ENCODE measurements at places on chromosomes 1 and 21.

DNA sequence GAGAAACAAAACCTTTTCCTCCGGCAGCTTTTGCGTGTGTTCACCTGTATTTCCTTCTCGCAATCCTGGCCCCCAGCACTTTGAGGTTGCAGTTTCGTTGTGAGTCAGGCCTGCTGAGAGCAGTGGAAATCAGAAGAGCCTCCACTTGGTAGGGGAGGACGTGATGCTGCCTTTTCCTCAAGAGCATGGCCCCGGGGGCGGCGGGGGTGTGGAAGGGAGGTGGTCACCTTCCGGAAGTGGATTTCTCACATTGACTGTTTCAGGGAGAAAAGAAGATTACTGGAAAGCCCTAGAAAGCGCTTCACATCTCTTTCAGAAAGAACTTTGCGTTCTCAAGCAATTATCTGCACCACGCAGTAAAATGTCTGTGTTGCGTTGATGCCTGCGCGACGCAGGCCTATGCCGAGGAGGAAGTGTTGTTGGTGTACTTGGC lies 12.2 kb upstream of the IL10 start:
- DNase-seq: no peak

GRCh38 chr1:7279769-7280168 lies 491.3 kb upstream of the VAMP3 start:
- no peak for DNase-seq

DNA sequence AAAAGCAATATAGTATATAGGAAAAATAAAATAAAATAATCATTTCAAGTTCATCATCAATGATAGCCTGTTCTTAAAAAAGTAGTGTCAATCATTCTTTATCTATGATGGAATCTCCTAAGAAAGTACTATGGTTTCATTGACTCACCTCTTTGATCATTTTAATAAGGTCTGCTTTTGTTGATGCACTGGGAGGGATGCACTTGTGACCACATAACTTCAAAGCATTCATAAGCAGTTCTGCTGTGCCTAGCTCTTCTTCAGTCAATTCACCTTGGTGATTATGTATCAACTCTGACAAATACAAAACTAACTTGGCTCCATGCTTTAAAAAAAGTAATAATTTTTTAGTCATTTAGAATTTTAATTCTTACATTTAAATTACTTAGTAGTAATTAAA lies 84.8 kb upstream of the GNG4 start:
- DNase-seq: no peak

DNA sequence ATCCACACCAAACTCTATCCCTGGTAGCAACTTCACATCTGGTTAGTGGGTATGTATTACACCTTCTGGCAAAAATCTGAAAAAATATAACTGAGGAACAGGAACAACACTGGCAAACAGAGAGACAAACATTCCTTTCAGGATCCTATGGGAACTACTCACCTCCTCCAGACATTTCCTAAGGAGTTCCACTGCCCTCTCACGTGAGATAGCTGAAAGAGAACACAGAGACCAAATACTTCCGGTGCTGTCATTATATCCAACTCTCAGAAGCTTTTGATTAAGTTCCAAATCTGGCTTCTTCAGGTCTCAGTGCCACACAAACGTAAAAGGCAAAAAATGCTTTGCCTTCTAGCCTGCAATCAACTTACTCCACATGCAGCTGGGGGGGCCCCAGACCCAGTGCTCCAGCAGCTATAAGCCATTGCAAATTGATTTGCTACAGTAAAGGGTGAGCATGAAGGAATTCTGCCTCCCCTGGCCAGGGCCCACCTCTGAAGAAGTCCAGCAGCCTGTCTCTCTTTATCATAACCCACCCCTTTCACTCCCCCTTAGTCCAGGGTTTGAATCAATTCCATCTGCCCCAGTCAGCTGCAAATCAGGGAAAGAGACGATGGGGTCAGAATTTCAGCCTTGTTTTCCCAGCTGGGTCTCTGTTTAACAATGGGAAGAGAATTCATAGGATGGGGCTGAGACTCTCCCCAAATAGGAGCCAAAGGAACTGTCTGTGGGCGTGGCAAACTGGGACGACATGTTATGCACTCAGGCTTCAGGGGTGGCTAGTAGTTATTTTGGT lies 32.2 kb downstream of the TFAP2E start:
- DNase-seq: no peak

All from trophoblast cell (in vitro differentiated cells and primary cell).